Activated naive CD8-positive, alpha-beta T cell treated with anti-CD3 and anti-CD28 coated beads, Interleukin-2, amount 50 U/mL, for 24 hours (primary cell): ENCODE measurements at places on chromosomes 3 and 15.

- DNase-seq: peak; percentile 6
Observed at GRCh38 chr3:28915741-28916500, 364.9 kb upstream of the RBMS3 start.

- DNase-seq: no peak
Observed at GRCh38 chr15:63818191-63818590, 15.6 kb downstream of the HERC1 start.

DNA sequence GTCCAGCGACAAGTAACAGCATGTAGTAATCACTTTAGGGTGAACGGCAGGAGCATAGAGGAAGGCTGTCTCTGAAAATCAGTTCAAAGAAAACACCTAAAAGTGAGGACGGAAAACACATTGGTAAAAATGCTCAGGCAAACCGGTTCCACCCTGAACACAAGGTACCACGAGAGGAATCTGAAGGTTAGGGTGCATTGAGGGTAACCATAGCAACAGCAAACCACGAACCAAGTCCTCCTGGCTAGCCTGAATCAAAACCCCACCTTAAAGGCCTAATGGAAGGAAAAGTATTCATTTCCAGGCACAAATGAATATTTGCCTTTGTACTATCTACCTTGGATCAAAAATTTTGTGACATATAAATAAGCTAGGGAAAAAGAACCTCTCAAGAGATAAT is 315.0 kb downstream of the OCA2 start:
- no peak for DNase-seq

- no peak for DNase-seq
Observed at GRCh38 chr15:35712956-35713355, 167.0 kb upstream of the DPH6 start.

GRCh38 chr3:164748626-164749025 is 329.7 kb downstream of the SI start:
- DNase-seq: no peak

DNA sequence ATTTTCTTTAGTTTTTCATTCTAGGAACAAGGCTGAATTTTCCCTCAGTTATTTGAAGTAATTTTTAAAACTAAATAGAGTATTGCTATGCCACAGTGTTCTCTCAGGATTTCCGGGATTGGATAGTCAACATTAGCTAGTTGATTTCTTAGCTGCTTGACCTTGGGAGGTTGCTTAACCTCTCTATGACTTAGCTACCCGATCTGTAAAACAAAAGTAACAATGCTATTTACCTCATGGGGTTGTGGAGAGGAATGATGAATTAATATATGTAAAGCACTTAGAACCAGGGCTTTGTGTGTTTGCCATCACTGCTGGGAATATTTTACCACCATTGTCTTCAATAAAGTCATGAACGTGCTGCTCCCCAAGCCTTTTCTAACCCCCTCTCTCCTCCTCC is 57.5 kb downstream of the SNRK start:
- DNase-seq: no peak

- no peak for DNase-seq
Observed at GRCh38 chr3:150602426-150603152, 532 bp upstream of the SELENOT start.

- DNase-seq: no peak
Observed at GRCh38 chr15:100693451-100693850, 91.1 kb downstream of the ASB7 start.

DNA sequence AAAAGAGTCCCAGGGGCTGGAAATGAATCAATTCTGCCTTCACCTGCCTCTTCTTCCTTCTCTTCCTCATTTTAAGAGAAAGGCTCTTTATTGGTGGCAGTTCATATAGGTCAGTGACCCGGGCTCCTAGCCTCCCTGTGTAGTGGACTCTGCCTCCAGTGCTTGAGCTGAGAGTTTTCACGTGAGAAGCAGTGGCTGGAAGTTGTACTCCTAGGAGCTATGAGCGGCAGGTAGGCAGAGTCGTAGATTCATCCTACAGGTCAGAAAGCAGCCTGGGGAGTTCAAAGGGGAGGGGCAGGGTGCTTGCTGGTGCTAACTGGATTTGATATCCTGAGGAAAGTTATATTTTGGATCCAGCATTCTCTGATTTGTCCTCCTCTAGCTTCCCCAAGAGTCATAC is 101.1 kb downstream of the RPLP1 start:
- DNase-seq: no peak

- no peak for DNase-seq
Observed at GRCh38 chr3:25843332-25843731, 53.4 kb downstream of the OXSM start.

GRCh38 chr15:40439461-40439959 is 1.2 kb upstream of the BAHD1 start:
- DNase-seq: no peak

DNA sequence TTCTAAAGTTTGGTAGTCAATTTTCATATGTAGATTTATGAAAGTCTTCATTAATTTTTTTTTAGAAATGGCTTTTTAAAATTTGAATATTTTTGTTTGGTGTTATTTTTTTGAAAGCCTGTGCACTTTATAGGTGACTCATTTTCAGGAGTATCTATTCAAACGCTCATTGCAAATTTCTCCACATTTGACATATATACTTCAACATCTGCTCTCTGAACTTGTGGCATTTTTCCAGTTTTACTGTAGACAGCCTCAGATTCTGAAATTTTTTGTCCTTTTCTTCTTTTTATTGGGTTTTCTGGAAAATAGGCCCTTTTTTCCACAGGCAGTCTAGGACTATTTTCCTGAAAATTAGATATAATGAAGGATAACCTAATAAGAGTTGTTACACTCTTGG is 396.6 kb downstream of the RBMS3 start:
- no peak for DNase-seq

DNA sequence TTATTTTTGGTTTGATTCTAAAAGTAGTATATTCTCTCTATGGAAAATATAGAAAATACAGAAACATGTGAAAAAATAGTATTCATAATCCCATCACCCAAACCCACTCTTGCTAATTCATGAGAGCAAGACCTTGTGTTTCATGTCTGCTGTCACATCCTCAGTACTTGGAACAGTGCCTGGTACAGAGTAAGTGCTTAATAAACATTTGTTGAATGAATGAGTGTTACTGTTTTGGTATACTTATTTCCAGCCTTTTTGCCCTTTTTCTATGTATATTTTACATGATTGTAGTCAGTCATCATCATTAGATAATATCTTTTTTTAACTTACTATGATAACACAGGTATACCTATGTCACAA is 59.3 kb downstream of the IL16 start:
- DNase-seq: no peak

DNA sequence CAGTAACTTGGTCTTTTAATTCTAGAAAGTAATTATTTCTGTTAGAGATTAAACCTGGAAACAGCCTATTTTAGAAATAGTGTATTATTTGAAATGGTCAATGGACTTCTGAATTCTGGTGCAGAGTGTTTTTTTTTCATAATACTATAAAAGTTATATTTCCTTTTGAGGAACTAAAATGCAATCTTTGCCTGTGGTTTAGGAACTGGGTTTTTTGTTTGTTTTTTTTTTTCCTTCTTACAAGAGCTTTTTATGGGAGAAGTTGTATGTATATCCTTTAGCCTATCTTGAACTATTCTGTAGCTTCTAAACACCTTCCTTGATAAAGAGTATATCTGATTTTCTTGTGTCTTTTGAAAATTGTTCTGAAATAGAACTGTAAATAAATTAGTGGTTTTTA is 88.3 kb downstream of the ARIH1 start:
- DNase-seq: no peak

DNA sequence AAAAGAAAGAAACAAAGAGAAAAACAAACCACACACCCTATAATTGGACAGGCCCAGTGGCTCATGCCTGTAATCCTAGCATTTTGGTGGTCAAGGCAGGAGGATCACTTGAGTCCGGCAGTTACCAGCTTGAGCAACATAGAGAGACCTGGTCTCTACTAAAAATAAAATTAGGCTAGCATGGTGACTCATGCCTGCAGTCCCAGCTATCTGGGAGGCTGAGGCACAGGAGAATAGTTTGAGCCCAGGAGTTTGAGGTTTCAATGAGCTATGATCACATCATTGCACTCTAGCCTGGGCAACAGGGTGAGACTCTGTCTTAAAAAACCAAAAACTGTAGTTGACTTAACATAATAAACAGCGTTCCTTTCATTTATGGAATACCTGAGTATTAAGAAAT is 72.3 kb upstream of the ST3GAL6 start:
- DNase-seq: no peak

DNA sequence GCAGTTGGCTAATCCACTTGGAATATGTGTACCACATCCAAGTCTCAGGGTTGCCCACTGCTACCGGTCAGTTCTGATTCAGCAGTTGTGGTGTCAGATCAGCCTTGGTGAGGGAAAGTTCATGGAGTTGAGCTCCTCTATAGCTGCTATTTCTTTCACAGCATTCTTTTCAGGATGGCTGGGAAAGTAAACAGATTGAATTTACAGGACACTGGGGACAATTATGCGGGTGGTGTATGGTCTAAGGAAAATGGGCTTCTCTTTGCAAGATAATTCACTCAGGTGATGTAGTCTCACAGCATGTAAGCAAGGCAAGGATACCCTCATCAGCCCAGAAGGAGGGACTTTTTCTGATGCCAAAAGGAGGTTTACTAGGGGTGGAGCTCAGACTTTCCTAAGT is 249.9 kb downstream of the DOCK3 start:
- DNase-seq: no peak

DNA sequence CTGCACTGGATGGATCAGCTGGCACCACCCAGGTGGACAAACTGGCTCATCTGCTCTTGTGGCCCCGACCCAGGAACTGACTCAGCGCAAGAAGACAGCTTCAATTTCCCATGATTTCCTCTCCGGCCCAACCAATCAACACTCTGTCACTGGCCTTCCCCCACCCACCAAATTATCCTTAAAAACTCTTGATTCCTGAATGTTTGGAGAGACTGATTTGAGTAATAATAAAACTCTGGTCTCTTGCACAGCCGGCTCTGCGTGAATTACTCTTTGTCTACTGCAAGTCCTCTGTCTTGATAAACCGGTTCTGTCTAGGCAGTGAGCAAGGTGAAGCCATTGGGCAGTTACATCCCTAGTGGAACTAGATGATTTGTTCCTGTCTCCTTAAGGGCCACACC is 16.1 kb downstream of the BDH1 start:
- no peak for DNase-seq

DNA sequence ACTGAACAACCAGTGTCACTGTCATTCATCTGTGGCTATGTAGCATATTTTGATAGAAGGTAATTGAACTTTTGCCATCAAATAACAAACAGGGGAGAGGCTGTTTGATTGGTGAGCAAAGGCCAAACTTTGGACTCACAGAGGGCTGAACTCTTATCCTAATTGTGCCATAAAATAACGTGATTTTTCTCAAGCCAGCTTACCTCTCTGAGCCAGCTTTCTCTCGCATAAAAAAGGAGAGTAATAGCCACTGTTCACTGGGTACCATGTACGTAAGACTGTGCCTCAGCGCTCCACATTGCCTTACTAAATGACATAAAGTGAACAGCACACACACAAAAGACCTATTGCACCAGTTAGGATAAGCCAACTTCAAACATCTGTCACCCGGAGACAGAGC is 216.9 kb downstream of the LRTM1 start:
- no peak for DNase-seq

- DNase-seq: no peak
Observed at GRCh38 chr3:159458010-159458409, 530.6 kb upstream of the IL12A start.

GRCh38 chr15:71323082-71323481 is 207.8 kb downstream of the THSD4 start:
- no peak for DNase-seq

DNA sequence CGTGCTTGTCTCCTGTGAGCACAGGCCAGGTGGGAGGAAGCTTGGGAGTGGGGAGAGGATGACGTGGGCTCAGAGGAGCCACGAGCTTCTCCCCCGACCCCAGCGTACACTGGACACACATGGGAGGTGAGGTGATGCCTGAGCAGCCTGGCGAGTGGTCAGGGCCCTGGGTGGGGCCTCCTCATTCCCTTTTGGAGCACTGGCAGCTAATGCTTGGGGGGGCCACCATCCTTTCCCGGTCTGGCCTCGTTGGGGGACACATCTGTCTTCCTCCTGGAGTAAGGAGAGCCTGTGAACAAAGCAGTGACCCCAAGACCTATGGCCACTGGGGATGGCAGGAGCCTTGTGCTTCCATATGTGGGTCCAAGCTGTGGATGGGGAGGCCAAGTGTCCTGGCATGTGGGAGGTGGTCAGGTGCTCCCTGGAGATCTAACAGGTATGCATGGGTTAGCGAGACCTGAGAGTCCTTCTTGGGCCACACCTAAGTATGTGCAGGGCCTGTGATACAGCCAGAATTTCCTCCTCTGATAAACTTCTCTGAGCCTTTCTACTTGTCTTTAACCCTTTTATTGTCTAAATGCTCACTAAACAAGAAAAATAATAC is 9.5 kb downstream of the KLF13 start:
- no peak for DNase-seq

DNA sequence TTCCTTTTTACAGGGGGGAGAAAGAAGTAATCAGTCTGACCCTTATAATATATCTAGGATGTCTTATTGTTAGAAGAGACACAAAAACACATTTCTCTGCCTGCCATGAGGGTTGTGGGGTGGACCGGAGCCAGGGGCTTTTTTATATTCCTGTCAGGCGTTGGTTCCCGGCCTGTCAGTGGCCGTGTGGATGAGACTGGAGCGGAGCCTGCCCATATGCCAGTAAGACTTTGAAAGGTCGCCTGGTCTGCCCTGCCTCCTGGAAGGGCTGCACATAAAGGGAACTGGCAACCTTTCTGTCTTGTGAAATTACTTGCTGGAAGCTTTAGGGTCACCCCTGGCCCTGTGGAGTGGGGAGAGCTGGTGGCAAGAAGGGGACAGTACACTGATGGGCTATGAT is 34.7 kb downstream of the MAP3K13 start:
- DNase-seq: no peak

DNA sequence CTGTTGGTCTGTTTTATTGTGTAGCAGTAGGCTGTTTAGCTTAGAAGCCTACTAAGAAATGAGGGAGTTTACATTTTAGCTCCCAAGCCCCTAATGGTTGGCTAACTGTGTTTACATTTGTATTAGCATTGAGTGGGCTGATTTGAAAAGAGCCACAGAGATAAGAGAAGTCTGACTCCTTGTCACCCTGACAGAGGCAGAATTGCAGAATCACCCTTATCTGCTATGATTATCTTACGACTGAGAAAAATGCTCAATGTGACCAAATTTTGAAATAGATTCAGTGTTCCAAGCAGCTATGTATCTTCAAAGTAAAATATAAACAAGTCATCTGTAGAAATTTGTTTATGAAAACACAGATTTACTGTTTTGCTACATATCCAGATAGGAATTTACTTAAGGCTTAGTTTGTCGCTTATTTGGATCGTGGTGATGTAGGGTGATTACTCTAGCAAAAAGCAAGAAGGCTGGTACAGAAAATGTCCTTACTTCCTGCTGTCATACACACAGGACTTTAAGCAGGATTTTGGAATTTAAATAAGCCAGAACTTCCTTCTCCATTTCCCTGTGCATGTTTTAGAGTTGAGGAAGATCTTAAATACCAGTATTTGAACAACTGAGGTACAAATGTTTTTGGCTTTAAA is 19.0 kb downstream of the SEMA6D start:
- DNase-seq: no peak
